ENCODE measurements at places on chromosomes 6 and 20.

DNA sequence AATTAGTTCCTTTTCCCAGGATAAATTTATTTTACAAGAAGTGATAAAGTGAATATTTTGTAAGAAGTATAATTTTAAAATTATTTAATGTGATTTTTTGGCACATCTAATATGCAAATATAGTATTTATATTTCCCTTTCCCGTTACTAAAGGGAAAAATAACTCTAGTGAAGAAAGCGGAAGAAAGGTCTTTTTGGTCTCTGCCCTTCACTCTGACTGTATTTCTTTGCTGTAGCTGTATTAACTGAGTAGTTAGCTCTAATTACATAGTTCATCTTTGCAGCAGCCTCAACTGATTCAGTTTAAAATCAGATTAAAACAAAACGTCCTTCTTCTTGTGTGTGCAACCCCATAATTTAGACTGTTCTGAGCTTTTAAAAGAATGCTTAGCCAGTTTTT, 57.4 kb upstream of the RNF144B start:
- DNase-seq, result no peak

- DNase-seq, result no peak
Measured at GRCh38 chr6:136774228-136775041, 17.8 kb downstream of the MAP3K5 start.

GRCh38 chr6:36904114-36904513, 18.4 kb downstream of the C6orf89 start:
- DNase-seq, result no peak

DNA sequence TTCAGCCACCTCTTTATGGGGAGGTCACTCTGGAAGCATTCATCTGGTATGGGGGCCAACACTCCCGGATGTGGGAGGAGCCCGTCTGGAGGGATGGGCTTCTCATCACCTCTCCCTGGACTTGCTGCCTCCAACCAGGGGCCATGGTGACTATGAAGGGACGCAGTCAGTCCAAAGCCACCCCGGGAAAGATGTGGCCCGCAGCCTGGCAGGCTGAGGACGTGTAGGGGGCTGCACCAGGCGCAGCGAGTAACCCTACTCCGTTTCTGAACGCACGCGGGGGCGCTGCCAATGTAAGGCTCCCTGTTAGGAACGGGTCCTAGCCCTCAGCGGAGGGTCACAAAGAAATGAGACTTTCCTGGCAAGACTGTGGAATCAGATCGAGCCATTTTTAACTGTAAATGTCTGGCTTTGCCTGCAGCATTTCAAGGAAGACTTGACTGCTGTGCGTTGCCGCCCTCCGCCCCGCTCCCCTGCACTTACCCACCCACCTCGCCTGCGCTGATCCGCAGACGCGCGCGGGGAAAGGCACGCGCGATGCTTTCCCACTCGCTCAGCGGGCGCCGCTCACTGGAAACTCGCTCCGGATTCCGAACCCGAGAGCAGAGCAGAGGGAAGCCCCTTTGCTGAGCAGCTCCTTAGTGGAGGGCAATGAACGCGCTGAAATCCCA, 55.1 kb downstream of the IL20RA start:
- DNase-seq, result no peak

DNA sequence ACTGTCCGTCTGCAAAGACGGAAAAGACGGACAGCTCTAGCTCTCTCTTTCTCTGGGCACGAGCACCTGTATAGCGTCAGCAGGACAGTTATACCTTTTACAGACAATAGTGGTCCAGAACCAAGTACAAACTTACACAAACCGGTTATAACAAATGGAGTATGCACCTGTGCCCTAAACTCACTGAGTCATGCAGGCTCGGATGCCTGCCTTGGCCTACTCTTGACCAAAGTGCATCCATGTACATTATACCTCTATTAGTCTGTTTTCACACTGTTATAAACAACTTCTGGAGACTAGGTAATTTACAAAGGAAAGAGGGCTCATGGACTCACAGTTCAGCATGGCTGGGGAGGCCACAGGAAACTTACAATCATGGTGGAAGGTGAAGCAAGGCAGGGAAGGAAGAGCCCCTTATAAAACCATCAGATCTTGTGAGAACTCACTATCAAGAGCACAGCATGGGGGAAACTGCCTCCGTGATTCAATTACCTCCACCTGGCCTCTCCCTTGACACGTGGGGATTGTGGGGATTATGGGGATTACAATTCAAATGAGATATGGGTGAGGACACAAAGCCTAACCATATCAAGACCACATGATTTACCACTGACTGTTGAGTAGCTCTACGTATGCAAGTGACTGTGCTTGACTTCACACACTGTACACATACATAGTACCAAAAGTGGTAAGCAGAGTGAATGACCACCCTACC, 23.1 kb downstream of the MAN1A1 start:
- DNase-seq, result no peak

DNA sequence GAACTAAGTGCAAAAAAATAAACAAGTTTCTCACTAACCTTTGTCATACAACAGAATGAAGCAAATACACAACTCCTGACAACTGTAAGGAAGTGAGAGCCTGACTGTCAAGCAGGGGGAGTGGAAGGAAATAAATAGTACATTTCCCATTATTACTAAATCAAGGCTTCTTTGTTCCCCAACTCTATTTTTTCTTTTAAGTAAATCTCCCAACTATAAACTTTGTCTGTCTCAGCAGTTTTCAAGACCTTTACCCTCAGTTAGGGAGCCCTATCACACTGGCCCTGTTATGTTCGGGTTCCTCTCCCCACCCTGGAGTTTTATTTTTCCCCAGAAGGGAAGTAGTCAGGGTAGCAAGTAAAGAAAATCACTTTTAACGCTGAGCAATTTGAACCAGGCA, 24.1 kb upstream of the IPCEF1 start:
- DNase-seq, result no peak

- DNase-seq, result no peak
Measured at GRCh38 chr6:11785774-11786579, 7.4 kb upstream of the ADTRP start.

GRCh38 chr6:84260926-84261325, 33.5 kb upstream of the CEP162 start:
- DNase-seq, result no peak

DNA sequence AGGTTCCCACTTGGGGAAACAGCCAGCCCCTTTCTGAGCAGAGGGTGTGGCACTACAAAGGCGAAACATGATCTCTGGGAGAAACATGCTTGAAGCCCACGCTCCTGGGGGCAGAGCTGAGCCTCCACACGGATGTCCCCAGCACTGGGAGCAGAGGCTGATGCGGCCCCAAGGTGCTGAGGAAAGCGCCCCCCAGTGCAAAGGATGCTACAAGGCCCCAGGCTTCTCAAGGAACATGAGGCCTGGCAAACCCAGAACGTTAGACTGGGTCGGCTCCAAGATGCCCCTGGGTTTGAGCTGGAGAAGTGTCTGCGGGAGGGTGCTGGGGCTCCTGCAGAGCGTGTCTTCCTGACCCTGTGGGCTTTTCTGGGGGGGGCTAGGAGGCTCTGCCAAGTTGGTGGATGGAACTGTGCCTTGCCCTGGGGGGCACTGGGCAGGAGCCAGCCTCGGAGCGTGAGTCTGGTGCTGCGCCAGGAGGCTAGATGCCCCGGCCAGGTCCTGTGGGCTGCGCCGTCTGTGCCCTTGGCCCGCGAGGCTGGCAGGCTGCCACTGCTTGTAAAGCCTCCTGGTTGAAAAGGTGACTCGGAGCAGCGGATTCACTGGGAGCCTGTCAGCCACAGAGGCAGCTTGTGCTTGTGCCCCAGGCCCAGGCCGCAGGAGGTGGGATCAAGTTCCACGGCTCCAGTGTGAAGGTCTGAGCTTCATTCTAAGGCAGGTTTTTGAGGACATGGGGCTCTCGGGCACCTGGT, 8.1 kb downstream of the SYNJ2 start:
- no peak for DNase-seq

GRCh38 chr20:44717986-44718385, 2.8 kb downstream of the CCN5 start:
- DNase-seq, result no peak

DNA sequence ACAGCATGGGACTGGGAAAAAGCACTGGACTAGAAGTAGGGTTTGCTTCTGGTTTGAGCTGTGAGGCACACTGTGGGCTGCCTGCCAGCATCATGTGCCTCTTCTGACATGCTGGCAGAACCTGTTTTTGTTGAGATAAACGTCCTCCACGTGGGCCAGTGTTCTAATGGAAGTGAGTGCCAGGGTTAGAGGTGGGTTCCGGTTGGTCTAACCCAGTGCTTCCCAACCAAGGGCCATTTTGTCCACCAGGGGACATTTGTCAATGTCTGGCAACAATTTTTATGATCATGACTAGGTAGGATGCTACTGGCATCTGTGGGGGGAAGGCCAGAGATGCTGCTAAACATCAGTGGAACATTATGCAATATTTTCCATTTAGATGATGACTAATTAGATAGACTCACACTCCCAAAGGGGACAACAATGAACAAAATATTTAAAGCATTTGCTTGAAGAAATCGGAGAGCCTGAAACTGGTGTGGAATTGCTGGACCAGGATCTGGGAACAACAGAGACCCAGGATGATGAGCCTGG, 7.8 kb upstream of the APMAP start:
- no peak for DNase-seq

- DNase-seq, result no peak
Measured at GRCh38 chr6:68443704-68444103, 191.4 kb upstream of the ADGRB3 start.

DNA sequence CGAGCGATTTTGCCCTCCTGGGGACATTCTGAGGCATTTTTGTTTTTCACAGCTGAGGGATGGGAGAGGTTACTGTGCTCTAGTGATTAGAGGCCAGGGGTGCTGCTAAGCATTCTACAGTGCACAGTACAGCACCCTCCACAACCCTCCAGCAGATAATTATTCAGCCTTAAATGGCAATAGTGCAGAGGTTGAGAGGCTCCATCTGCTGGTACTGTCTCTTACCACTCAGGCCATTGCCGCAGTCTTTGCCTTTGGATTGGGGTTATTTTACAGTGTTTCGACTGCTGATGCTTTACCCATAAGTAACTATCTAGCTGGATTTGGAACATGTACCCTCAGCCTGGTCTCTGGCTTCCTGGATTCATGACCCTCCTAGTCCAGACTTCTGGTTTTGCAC, 705.3 kb downstream of the KIF16B start:
- no peak for DNase-seq

- no peak for DNase-seq
Measured at GRCh38 chr6:145263778-145264211, 471.5 kb downstream of the EPM2A start.

GRCh38 chr20:36926653-36927200, 24.8 kb downstream of the SAMHD1 start:
- DNase-seq, result no peak

GRCh38 chr6:109021870-109022269, 72.8 kb downstream of the SESN1 start:
- DNase-seq, result no peak

DNA sequence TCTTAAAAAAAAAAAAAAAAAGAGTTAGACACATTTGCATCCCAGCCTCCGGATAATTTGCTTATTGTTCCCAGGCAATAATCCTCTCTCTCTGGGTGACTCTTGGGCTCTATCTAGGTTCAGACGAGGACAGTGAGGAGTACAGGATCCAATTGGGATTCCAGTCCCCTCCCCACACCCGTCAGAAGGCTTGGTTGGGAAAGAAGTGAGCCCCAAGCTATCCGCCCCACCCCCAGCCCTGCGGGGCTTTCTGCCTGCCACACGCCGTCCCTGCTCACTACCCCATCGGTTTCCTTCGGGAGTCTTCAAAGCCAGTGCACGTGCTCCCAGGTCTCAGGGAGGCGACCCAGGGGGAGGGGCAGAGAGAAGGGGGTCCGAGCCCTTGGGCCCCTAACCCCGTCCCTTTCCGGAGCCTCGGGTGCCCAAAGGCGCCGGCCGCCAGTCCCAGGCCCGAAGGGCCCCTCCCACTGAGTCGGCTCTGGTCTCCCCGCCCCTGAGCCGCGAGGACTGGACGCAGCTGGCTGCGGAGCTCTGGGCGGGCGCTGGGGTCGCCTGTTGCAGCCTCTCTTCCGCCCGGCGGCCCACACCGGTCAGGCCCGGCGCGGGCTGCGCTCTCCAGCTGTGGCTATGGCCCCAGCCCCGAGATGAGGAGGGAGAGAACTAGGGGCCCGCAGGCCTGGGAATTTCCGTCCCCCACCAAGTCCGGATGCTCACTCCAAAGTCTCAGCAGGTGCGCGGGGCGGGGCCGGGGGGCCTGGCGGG, 2.5 kb downstream of the MYMX start:
- no peak for DNase-seq

DNA sequence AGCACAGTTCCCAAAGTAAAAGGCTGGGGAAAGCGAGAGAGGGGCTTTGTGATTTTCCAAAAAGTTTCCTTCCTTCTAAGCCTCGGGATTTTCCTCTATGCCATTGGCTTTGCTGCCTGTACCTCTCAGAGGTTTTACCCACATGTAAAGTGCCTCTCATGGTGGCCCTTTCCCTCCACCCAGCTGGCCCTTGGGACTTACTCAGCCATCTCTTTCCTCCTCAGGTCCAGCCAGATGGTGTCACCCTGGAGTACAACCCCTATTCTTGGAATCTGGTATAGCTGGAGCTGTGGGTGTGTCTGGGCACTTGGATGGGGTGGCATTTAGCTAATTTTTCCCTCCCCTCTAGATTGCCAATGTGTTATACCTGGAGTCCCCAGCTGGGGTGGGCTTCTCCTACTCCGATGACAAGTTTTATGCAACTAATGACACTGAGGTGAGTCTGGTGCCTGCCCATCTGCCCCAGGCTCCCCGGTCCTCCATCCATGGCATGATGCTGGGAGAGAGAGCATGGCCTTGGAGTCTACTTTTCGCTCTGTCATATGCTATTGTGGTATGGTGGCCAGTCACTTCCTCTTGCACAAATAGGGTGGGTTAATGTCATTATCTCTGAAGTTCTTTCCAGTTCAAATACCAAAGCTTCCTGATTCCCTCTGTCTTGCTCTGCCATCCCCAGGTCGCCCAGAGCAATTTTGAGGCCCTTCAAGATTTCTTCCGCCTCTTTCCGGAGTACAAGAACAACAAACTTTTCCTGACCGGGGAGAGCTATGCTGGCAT, 1.1 kb downstream of the CTSA start:
- DNase-seq, result no peak

DNA sequence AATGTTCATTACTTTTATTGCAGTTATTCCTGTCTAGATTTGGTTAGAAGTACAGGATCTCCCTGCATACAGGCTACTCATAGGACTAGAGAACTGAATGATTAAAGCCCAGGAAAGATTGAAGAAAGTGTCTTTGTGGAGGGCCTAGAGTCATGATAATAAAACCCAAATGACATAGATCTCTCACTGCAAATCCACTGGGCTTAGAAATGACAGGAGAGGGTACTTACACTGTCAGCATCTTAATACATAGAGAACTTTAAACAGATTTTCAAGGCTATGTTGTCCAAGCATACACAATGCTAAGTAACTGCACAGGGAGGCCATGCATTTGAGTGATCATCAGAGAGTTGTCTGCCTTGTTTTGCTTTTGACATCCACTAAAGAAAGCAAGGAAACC, 383.8 kb upstream of the MAP3K7 start:
- DNase-seq, result no peak

GRCh38 chr20:54156522-54156921, 17.3 kb downstream of the CYP24A1 start:
- no peak for DNase-seq

- DNase-seq, result no peak
Measured at GRCh38 chr6:169669147-169669546, 32.7 kb downstream of the WDR27 start.

- no peak for DNase-seq
Measured at GRCh38 chr6:31352683-31353383, 4.1 kb downstream of the HLA-B start.

All from activated T-cell treated with anti-CD3 and anti-CD28 coated beads for 4 hours (primary cell).